Activated CD4-positive, alpha-beta T cell treated with anti-CD3 and anti-CD28 coated beads for 36 hours (primary cell): ENCODE measurements at places on chromosomes 1 and 21.

- DNase-seq, result no peak
Observed at GRCh38 chr1:41382480-41383090, 21.4 kb downstream of the FOXO6 start.

- DNase-seq, result no peak
Observed at GRCh38 chr1:204405988-204406387, 5.6 kb downstream of the PPP1R15B start.

- peak; percentile 72 for DNase-seq
Observed at GRCh38 chr1:156511644-156512043, 11.1 kb upstream of the MEF2D start.

GRCh38 chr1:204583909-204584632, 67.9 kb downstream of the MDM4 start:
- no peak for DNase-seq

- DNase-seq, result no peak
Observed at GRCh38 chr1:186798960-186799688, 29.6 kb upstream of the PLA2G4A start.

GRCh38 chr1:245458761-245459174, 304.0 kb downstream of the KIF26B start:
- DNase-seq, result no peak
